NCI-H1105 treated with DMSO at 0.1 percent for 48 hours (cell line): ENCODE measurements at places on chromosomes 4 and X.

GRCh38 chr4:88045021-88045420 is 37.6 kb downstream of the PKD2 start:
- no peak for DNase-seq

DNA sequence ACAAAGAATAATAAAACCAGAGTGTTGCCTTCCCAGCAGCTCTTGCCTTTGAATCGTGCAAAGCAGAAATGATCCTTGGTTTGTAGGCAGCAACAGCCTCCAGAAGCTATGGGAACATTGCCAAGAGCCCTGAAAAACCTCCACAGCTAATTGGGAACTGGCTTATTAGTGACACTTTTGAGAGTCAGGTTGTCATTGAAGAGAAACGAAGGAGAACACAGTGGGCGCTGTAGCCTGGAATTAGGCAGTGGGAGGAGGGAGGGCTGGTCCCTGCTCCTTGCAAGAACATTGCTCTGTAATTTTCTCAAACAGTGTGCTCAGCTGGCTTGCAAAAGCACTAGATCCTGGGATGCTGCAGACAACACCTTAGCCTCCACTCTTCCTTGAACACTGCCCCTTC is 331.5 kb upstream of the EMCN start:
- DNase-seq = peak; percentile 61

DNA sequence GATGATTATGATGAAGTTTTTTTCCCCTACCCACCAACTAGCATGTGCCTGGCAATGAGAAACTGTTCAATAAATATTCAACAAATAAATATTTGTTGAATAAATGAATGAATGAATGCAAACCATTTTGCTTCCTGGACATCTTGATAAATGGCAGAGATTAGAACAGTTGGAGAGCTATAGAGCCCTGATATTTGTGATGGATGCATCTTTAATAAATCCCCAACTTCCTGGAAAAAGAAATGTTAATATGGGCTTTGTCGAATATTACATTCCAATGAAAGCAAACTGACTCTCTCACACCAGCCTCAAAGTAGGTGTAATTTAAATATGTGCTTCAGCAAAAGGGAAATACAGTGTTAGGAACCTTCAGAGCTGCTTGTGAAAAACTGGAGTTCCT is 419.7 kb downstream of the MID1IP1 start:
- no peak for DNase-seq

GRCh38 chr4:167955006-167955405 is 137.3 kb upstream of the ANXA10 start:
- DNase-seq = no peak

DNA sequence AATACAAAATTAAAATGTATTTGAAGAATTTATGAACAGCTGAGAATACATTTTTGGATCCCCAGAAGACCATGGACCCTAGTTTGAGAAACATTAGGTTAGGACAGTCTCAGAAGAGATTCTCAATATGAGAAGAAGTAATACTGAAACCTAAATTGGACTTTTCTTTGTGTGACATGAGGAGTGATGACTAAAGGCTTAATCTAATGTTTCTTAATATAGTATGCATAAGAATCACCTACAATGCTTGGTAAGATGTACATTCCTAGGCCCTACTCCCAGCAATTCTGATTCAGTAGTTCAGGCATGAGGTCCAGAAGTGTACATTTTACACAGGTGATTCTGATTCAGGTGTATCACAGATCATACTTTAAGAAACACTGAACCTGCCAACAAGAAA is 31.6 kb upstream of the HUWE1 start:
- DNase-seq = no peak

GRCh38 chrX:28969126-28969525 is 381.9 kb downstream of the IL1RAPL1 start:
- DNase-seq = no peak

GRCh38 chr4:73894001-73894400 is 24.8 kb downstream of the CXCL1 start:
- no peak for DNase-seq

- peak; percentile 85 for DNase-seq
These were observed 19.4 kb downstream of the SH3TC1 start for GRCh38 chr4:8218371-8219031.

DNA sequence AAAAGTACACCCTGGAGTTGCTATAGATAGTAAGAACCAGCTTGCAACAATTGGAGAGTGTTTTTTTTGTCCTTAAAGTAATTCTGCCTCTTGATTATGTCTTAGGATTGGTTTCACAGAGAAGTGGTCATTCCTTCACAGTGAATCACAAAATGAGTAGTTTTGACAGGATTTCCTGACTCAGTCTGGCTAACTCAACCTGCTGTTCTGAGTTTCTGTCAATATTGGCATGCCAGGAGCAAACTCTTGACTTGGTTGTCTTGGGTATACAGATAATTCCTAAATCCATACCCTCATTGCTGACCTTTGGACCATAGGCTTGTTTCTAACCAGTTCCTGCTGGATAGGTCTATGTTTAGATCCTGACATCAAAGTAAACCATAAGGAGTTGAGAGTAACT is 9.4 kb downstream of the FHIP1A start:
- no peak for DNase-seq

DNA sequence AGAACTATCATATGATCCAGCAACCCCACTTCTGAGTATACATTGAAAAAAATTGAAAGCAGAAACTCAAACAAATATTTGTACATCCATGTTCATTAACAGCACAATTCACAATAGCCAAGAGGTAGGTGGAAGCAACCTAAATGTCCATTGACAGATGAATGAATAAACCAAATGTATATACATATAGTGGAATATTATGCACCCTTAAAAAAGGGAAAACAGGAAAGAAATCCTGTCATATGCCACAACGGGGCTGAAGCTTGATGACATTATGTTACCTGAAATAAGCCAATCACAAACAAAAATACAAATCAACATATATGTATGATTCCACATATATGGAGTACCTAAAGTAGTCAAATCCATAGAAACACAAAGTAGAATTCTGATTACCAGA is 68.0 kb downstream of the ZAR1 start:
- no peak for DNase-seq

DNA sequence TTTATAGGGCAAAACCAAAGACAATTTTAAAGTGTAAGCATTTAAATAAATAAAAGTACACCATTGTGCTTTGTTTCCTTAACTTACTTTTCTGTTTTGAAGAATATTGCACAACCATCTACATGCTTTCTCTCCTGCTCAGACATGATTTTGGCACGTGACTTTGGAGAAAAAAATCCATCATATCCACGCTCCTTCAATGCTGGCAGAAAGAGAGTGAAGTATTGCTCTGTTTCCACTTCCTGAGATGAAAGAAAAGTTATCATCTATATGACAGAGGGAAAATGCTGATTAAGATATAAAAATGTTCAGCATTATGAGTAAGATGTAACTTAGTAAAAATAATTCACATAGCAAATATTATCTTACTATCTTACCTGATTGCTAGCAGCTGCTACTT is 77.1 kb downstream of the CNOT6L start:
- no peak for DNase-seq

DNA sequence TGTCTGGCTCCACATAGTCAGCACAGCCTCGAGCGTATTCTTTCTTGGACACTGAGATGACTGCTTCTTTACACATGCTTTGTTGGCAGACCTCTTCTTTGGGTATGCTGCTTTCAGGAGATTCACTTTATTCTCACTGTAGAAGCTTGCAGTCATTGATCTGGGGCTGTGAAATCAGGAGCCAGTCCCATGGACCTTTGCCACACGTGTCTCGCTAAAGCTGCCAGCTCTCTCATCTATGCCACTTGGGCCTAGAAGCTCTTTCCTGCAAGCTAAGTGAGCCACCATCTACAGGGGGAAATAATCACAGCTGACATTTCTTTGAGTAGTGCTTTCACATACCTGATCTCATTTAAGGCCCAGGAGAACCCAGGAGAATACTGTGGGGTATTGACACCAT is 5.0 kb downstream of the RASL11B start:
- DNase-seq = no peak

DNA sequence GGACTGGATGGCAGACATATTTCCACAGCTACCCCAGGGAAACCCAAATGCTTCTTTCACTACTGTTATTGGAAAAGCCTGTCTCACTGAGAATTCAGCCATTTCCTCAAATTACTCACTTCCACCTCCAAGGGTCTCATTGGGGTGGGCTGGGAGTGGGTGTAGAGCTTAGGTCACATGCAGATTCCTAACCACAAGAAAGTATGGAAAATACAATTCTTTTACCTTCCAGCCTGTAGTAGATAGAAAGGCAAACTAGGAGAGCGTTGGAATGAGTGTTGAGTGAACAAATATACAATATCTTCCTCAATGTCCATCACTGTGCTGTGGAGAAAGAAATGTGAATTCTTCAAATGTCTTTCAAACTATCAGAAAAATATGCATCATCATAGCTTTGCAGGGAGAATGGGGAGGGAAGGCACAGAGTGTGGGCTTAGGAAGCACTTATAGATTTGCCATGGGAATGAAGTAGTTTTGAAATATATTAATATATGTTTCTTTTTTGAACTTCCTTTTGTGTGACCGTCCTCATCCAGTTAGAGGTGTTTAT is 245.3 kb upstream of the JADE1 start:
- DNase-seq = no peak

DNA sequence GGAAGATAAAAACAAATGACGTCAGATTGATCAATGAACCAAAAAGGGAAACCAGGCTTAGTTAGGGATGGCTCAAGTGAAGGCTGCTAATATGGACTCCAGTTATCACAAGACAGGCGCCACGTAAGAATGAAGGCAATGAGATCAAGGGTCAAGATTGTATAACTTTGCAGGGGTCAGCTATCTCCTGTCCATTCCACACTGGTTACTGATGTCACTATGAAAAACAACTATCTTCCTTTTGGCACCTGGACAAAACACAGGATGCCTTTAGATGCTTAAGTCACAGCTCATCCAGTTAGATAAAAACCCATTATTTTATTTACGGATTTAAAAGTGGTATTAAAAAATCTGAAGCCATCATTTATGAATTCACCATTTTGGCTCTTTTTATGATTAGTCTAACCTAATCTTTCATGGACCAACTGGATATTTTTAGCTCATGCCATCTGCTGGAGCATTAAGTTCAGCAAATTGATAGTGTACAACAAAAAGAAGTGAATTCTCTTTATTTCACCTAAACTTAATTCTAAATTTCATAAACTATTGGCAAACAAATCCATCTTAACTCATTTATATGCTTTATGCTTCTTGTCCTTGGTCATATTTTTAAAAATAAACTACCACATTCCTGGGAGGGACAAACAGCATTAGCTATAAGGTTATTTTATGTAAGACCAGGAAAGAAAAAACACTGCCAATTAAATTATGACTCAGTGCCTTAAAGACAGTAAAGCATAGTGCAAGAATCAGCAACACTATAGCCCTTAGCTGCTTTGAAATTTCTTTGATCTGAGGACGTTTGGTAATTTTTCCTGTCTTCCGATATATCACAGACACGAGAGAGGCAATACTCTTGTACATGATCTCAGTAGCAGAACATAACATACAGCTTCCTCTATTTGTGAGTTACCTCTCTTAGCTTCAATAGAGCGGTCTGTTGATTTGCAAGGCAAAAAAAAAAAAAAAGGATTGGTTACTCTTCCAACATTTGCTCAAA is 27.0 kb downstream of the DHX15 start:
- no peak for DNase-seq

DNA sequence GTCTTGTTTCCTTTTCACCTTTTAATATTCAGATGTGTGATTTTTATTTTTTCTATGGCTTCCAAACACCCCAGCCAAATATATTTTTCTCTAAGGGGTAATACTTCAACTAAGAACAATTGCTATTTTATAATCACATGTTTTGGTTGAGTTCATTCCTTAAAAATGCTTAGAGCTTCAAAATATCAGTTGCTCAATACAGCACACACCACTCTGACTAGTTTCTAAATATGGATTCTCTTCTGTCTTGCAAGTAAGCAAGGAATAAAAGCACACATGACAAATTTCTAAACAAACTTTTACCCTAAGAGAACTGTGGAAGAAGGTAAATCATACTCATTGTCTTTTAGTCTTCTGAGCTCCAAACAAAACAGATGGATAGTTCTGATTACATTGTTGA is 27.2 kb downstream of the ANTXR2 start:
- DNase-seq = no peak

DNA sequence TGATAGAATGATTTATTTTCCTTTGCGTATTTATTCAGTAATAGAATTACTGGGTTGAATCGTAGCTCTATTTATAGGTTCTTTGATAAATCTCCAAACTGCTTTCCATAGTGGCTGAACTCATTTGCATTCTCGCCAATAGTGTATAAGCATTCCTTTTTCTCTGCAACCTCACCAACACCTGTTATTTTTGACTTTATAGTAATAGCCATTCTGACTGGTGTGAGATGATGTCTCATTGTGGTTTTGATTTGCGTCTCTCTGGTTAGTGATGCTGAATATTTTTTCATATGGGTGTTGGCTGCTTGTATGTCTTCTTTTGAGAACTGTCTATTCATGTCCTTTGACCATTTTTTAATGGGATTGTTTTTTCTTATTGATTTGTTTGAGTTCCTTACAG is 160.7 kb downstream of the MID1IP1 start:
- no peak for DNase-seq

DNA sequence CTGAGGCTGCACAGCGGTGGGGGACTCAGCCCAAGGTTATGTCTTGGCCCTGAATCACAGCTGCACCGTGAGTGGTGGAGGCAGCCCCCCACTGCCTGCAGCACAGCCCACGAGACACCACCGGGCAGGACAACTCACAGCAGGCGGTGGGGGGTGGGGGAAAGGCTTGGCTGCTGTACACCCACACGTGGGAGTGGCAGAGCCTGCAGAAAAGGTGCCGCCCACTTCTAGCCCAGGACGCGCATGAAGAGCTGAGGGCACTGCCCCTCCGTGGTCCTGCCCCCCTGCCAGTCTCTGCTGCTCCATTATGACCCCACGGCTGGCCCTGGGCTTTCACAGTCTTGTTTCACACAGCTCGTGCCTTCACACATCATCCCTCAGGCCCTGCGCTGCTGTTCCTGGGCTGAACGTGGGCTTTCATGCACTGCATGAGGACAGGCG is 40.8 kb downstream of the FGFRL1 start:
- DNase-seq = no peak

GRCh38 chrX:16640823-16641222 is 9.1 kb upstream of the S100G start:
- no peak for DNase-seq

- no peak for DNase-seq
These were observed 53.3 kb upstream of the STIM2 start for GRCh38 chr4:26807330-26807729.
